ENCODE measurements at places on chromosomes 1 and 21.

DNA sequence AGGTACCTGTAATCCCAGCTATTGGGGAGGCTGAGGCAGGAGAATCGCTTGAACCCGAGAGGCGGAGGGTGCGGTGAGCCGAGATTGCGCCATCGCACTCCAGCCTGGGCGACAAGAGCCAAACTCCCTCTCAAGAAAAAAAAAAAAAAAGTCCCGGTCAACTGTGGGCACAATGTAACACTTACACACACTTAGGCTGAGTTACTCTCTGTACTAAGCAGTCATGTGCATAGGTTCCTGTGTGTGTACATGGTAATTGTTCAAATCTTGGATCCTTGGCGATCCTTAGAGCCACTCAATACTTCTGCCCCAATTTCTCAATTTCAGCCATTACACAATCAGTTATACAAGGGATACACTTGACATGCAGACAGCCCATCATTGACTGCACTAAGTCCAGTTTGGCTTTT lies 11.6 kb downstream of the SDCCAG8 start:
- DNase-seq, result no peak

GRCh38 chr1:78081980-78082860 lies 36.5 kb downstream of the GIPC2 start:
- DNase-seq, result no peak

- no peak for DNase-seq
These were observed 80.3 kb downstream of the KIF14 start for GRCh38 chr1:200540281-200540680.

DNA sequence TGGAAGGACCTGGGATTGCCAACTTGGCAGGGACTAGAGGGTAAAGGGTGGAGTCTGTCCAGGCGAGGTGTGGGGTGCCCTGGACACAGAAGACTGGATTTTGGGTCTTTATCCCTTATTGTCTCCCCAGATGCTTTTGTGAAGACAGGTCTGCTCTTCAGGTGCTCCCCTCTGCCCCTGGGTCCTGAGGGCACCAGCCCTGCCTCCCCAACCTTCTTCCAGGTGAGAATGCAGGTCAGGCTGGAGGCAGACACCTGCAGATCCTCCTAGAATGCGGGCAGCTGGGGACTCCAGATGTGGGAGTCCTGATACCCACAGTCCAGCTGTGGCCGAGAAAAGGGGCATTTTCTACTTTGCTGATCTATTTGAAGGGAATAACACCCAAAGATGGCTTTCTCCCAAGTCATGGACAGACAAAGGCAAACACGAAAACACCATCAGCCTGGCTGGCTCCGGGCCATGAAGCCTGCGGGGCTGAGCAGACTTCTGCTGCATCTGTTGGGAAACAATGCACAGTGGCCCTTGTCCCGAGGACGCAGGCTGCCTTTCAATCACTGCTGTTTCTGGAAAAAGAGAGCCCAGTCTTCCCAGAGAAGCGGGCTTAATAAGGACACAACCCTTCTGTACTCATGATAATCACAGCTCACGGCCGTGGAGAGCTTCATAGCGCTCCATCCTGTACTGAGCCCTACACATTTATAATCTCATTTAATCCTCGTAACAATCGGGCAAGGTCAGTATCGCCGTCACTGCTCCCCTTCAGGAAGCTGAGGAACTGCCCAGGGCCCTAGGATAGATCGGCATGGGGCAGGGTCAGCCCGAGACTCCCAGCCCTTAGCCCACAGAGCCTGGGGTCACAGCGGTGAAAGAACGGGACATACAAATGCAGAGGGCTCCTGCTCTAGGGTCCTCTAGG lies 62.0 kb upstream of the ABCG1 start:
- DNase-seq, result no peak

- no peak for DNase-seq
These were observed 3.9 kb upstream of the LEFTY2 start for GRCh38 chr1:225944951-225945350.

DNA sequence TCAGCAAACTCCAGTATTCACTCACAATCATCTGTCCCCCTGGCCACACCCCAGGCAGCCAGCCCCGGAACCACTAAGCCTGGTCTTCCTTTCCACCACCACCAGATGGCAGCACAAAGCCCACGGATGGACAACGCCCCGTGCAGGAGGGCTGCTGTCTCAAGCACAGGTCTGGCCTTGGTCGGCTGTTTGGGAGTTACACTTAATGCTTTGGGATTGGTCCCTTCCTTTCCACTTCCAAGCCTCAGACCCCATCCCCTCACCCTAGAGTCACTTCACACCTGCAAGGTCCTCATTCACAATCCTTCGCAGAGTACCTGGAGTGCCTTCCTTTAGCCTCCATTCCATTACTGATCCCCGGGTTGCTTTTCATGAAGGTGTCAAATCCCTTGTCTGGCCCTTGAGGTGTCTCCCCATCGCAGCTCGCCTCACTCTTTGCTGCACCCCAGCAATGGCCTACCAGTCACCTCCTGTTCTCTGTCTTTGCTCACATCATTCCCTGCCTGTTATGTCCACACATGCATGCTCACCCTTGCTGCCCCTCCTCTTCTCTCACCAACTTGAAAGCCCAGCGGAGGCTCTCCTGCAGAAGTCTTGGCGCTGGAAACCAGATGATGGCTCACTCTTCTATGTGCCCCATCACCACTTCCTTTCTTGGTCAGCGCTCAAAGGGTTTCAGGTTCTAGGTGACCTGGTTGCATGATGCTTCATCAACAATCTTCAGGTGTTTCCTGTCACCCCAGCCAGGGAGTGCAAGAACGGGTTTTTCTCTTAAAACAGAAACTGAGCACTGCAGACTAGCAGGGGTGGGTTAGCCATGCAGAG lies 24.9 kb upstream of the KCNA2 start:
- peak; percentile 28 for DNase-seq

- no peak for DNase-seq
These were observed 332.8 kb downstream of the KCTD3 start for GRCh38 chr1:215899901-215900300.

Measured in NCI-H1048 (cell line).